ENCODE measurements at places on chromosomes 3 and 15.

DNA sequence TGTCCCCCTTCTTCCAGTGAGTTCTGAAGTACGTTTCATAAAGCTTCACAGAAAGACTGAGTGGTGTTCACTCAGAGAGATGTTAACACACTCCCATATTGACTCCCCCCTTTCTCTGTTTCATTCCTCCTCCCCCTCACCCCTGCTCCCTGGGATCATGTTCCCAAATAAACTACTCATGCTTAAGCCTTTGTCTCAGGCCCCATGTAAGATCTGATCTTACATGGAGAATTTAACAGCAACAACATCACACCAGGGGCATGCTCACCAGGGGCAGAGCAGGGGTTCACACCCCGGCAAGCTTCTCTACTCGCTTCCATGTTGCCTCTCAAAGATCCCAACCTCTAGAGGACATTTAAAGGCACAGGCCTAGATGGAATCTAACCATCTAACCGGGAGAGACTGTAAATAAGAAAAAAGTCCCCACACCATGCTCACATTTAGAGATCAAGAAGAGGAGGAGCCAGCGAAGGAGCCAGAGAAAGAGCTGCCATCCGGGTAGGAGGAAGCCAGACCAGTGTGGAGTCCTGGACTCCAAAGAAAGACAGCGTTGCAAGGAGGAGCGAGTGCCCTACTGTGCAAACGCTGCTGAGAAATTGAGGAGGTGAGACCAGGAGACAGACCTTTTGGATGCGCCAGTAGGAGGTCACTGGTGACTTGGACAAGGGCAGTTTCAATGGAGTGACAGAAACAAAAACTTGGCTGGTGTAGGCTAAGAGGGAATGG is 21.4 kb upstream of the SRP14 start:
- no peak for DNase-seq

DNA sequence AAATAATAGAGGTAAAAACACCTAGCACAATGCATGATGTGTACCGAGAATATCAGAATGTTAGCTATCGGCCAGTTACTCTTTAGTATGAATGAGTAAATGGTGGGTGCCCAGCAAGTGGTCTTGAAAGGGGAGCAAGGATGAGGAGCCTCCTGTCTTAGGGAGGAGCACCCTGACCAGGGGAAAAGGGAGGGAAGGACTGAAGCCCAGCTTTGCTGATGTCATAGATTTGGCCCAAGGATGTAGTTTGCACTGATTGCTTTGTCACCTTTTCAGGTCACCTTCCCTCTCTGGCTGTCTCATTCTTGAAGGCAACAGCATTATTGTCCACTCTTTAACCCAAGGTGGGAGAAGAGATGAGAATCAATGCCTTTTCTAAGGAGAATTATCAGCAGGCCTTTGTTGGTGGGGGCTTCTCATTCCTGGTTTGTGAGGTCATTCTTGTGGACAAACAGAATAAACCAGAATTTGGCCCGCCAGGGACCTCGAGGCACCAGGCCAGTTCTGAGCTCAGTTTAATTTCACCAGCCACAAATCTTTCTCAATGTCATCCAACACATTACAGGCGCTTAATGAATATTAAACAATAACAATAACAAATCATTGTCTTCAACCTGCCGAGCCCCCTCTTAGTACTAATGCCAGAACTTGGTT is 231.3 kb downstream of the VPS13C start:
- no peak for DNase-seq

DNA sequence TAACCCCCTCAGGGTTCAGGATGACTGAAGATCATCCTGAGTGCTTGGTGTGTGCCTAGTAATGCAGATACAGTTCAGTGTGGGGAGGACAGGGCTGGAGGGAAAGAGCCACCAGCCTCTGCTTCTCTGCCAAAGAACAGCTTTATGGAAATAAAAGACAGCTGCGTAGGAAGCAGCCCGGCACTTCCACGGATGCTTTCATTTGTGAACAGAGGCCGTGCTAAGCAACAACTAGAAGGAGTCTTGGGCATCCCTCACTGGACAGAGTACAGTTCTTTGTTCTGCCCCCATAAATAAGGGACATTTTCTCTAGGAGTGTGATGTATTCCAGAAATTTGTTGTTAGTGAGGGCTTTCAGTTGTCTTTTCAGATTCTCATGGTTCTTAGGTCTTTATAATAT is 194.8 kb upstream of the RGMA start:
- DNase-seq = no peak

GRCh38 chr3:150240891-150241290 is 167.2 kb upstream of the TSC22D2 start:
- DNase-seq = no peak

- DNase-seq = no peak
These were observed 734.5 kb downstream of the ZPLD1 start for GRCh38 chr3:103169289-103169688.

DNA sequence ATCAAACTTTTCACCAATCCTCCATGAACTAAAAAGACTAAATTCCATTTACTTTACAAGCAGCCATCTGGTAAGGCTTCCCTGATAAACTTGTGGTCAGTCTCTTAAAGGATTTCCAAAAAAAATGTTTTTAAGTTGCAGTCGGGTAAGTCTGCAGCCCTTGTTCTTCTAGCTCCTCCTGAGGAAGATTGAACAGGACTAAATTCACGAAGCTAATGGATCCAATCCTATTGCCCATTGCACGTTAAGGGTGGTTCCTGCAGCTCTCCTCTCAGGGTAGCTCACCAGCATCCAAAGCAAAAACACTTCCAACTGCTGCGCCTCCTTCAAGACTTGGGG is 2.8 kb downstream of the HES1 start:
- no peak for DNase-seq

DNA sequence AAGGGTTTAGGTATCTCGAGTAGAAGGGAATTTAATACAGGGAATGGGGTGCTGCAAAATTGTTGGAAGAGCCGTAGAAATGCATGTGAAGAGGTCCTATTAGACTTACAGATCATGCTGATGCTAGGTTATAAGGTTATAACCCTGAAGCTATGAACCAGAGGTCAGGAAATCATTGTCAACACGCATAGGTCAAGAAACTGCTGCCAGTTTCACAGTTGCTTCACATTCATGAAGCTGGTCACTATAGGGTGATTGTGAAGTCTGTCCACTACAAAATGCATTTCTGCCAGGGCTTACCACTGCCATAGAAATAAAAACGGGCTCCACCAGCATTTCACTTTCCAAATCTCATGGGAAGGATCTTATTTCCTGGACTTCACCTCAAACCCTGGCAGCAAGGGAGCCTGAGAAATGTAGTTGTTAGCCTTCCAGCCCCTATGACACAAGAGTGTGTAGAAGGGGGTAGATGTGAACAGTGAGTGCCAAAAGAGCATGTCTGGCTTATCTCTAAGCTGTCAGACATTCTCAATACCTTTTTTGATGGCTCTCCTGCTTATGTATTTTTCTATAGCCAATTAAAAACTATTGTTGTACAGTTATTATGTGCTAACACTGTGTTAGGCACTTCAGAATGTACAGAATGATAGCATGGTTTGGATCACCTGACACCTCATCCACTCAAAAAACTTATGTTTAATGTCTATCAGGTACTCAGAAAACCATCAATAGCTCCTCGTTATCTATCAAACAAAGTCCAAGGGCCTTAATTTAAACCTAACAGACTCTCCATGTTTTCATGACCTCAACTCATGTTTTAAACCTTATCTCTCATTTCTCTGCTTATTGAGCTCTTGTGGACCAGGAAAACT is 148.3 kb upstream of the TSC22D2 start:
- DNase-seq = no peak

GRCh38 chr3:126711121-126711760 is 7.2 kb downstream of the CHCHD6 start:
- no peak for DNase-seq

- no peak for DNase-seq
These were observed 34.0 kb upstream of the NPHP3 start for GRCh38 chr3:132756108-132756650.

- DNase-seq = no peak
These were observed 6.1 kb downstream of the EPB42 start for GRCh38 chr15:43214592-43215295.

DNA sequence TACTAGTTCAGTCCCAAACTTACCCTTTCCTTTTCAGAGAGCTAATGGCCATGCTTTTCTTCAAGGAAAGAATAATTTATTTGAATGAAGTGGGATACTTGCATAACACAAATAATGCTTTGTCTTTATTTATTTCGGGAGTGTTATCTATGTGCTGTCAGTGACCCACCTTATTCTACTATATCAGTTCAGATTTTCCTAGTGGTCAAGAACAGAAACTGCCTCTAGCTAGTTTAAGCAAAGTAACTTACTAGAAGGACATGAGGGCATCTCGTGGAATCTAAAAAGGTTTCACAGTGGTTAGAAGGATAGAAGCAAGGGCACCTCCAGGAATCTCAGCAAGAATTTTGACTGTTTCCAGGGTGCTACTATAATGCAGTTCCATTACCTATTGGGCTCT is 3.8 kb upstream of the TIMMDC1 start:
- DNase-seq = no peak

DNA sequence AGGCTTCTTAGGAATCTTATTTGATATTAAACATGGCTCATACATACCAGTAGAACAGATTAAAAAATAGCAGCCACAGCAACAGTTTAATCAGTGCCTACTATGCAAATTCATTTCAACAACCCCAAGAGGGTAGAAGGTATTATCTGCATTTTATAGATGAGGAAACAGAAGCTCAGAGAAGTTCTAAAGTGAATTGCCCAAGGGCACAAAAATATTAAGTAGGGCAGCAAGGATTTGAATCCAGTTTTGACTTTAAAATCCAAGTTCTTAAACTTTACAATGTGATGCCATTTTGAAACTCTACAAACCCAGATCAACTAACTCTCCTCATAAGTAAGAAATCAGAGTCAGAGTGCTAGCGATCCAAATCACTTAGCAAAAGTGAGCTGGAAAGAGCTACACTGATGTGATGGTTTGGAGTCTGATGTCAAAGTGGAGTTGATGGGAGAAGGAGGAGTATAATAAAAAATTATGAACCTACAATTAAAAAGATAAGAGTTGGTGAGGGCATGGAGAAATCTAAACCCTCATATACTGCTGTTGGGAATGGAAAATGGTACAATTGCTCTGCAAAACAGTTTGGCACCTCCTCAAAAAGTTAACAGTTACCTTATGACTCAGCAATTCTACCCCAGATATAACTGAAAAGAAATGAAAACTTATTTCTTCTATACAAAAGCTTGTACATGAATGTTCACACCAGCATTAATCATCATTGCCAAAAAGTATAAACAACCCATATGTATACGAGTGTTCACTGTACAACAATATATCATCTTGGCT is 51.0 kb upstream of the PLXND1 start:
- DNase-seq = no peak

DNA sequence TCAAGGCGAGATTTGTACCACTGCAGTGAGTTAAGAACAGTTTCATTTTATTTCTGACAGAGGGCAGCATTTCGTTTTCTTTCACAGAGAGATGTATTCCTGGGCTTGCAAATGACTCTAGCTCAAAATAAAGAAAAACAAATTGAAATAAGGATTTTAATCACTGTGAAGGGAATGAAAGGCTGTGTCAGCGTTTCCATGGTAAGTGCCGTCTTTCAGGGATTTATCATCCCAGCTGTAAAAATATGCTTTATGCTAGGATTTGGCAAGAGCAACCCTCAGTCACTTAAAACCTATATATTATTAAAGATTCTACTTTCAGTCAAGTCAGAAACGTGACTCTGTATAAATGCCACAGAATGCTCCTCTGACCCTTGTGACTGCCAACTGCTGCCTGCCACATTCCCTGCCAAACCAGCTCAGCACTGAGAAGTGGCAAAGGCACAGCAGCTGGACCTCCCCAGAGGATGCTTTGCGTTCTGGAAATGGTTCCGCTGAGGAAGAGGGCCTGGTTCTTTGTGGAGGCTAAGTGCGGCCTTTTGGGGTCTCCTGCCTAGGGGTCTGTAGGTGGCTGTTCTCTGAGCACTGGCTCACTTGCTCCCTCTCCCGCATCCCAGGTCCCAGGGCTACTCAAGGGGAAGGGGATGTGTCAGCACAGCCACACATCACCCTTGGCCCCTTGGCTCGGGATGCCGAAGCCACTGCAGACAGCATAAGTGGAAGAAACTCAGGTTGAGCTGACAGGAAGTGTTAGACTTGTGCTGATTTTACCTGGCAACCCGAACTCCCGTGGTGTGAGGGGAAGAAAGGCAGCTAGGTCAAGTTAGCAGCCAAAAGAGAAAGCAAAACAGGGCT is 56.6 kb upstream of the POMGNT2 start:
- DNase-seq = no peak

Measured in left ventricle myocardium inferior (tissue), 1 donor.